ENCODE measurements at places on chromosomes 12 and 14.

DNA sequence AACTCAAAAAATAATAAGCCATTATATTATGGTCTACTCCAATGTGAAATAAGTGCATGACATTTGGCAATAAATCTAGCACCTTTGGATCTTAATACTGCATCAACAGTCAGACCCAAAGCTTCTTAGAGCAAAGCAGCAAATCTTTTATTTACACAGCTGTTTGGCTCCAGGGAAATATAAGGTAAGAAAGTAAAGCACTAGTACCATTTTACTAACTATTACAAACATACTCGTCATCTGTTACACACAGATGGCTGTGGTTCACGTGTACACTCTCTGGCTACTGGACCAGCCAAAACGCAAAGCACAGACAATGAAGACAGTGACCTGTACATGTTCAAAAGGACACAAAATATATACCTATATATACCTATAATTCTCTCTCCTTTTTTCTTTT, 2.8 kb downstream of the FGD6 start:
- no peak for DNase-seq

DNA sequence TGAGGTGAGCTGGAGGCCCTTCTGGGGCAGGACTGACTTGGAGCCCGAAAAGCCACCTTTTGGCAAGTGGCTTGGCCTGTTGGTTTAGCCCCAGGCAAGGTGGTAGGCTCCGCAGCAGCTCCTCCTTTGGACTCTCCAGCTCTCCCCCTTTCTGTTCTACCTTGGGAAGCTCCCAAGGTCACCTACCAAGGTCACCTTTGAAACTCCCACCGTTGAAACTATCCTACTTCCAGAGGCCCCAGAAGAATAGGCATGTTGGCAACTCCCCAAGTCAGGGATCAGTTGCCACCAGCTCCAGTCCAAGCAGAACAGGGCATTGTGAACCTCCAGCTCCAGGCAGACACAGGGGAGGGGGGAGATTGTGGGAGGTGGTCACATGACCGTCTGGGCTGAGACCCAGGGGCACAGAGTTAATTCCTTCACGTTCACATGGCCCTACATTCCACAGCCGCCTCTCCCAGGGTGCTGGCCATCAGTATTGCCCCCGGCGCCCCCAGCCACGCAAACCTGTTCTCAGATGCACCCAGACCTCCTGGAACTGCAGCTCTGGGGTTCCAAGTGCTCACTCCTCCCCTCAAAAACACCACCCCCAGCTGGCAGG, 14.4 kb downstream of the IRF2BPL start:
- no peak for DNase-seq

GRCh38 chr12:24562771-24563431, 386.0 kb downstream of the BCAT1 start:
- no peak for DNase-seq

- no peak for DNase-seq
Observed at GRCh38 chr12:69816082-69816481, 8.9 kb upstream of the MYRFL start.

All from CD4-positive, alpha-beta T cell treated with Interleukin-21 for 1 hour (primary cell).